ENCODE measurements at places on chromosomes 2 and 18. TPM values are rescaled to one million over a fixed set of nuclear protein-coding genes. Genes with fewer than 3 reads are reported as not detected.

Gene AMER3
- total RNA-seq: not detected

Gene IL36A
- total RNA-seq: not detected

DNA sequence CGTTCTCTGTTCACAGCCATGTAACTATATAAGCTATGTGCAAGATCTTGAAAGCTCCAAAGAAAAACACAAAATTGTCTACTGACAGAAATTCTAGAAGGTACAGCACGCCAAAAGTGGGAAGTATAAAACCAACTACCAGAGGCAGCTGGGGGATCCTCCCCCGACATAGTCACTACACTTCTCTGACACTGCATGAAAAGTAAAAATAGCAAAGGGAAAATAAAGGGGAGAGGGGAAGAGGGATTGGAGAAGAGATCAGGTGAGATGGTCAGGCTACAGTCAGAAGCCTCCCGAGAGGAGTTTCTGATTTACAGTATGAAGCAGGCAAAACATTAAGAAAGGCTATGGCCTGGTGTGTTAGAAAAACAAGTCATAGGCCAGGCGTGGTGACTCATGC lies 39.8 kb upstream of the PCBP1 start:
- no peak overlapping the region for H3K27ac ChIP-seq
- peaks cover 54% of the 10 kb centered on the region for H3K36me3 ChIP-seq
- H3K4me3 ChIP-seq: no peak overlapping the region
- no peak for DNase-seq

GRCh38 chr2:37387148-37387835 lies 42.9 kb downstream of the QPCT start:
- peaks cover 4% of the 10 kb centered on the region for H3K4me1 ChIP-seq
- H3K4me3 ChIP-seq: no peak overlapping the region
- H3K27me3 ChIP-seq: no peaks in the 10 kb centered on the region
- H3K27ac ChIP-seq: no peak overlapping the region
- H3K36me3 ChIP-seq: no peaks in the 10 kb centered on the region

Data from sigmoid colon (tissue), 7 donors.